Stimulated activated memory B cell treated with anti-CD40 and anti-IgM and Interleukin-4, amounts not matched to agents 10 μg/mL and 1 μg/mL and 100 μg/mL, for 72 hours (primary cell): ENCODE measurements at places on chromosomes 2 and 18.

DNA sequence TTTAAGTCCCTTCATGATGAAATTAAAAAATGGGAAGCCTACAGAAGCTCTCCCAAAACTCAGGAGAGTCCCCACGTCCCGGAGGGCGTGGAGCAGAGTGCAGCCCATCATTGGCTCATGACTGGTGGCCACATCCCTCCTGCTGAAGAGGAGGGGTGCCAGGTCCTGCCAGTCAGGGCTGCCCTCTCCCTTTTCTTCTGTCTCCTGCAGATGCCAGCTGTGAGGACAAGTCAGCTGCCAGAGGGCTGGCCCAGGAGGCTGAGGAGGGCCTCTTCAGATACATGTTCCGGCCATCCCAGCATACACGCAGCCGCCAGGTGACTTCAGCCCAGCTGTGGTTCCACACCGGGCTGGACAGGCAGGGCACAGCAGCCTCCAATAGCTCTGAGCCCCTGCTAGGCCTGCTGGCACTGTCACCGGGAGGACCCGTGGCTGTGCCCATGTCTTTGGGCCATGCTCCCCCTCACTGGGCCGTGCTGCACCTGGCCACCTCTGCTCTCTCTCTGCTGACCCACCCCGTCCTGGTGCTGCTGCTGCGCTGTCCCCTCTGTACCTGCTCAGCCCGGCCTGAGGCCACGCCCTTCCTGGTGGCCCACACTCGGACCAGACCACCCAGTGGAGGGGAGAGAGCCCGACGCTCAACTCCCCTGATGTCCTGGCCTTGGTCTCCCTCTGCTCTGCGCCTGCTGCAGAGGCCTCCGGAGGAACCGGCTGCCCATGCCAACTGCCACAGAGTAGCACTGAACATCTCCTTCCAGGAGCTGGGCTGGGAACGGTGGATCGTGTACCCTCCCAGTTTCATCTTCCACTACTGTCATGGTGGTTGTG is 2.6 kb downstream of the INHA start:
- H3K27me3 ChIP-seq, result peaks cover 70% of the 10 kb centered on the region
- no peak for ATAC-seq
- H3K27ac ChIP-seq, result no peak overlapping the region

DNA sequence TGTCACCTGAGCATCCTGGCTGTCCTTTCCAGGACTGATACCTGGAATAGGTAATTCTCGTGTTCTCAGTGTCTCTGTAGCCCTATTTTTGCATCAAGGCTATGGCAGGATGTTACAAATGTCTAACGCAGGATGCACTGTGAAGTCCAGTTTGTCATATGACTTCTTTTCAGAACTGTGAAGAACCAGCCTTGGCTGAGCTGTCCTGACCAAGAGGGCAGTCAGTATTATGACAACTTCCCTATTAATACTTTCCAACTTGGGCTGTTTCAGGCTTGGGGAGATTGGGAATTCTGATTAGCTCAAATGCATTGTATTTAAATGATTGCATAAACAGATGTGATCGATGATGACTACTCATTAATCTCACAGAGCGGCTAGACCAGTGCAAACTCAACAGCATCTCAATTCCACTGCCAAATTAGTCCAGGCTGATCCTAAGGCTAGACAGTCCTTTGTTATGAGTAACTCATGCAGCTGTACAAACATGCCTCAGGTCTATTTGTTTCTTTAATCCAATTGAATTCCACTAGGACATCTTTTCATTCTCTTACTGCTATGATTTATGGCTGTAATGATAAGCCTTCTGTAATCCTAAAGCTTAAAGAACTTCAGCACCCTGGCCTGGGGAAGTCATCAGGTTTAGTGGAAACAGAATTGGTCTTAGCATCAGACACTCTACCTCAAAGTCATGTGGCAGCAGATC is 331.6 kb downstream of the KCNS3 start:
- ATAC-seq, result no peak
- no peaks in the 10 kb centered on the region for H3K36me3 ChIP-seq
- H3K4me3 ChIP-seq, result no peak overlapping the region
- H3K27me3 ChIP-seq, result peaks cover 17% of the 10 kb centered on the region

- ATAC-seq, result peak; percentile 62
- peaks cover 22% of the 10 kb centered on the region for H3K4me1 ChIP-seq
- H3K27me3 ChIP-seq, result no peaks in the 10 kb centered on the region
- peak overlapping the region; percentile 63 for H3K27ac ChIP-seq
- no peak overlapping the region for H3K4me3 ChIP-seq
Observed at GRCh38 chr2:230286048-230286447, 40.9 kb upstream of the SP140L start.

GRCh38 chr2:23350041-23350791 is 34.8 kb upstream of the KLHL29 start:
- H3K27me3 ChIP-seq, result peaks cover 37% of the 10 kb centered on the region
- no peaks in the 10 kb centered on the region for H3K36me3 ChIP-seq
- H3K4me1 ChIP-seq, result peaks cover 23% of the 10 kb centered on the region
- no peak overlapping the region for H3K27ac ChIP-seq
- no peak for ATAC-seq

GRCh38 chr18:66587430-66587829 is 16.5 kb downstream of the CDH19 start:
- H3K27ac ChIP-seq, result no peak overlapping the region
- H3K36me3 ChIP-seq, result no peaks in the 10 kb centered on the region
- H3K27me3 ChIP-seq, result no peaks in the 10 kb centered on the region
- no peaks in the 10 kb centered on the region for H3K4me1 ChIP-seq
- ATAC-seq, result no peak

- H3K27me3 ChIP-seq, result no peaks in the 10 kb centered on the region
- H3K27ac ChIP-seq, result no peak overlapping the region
- no peak for ATAC-seq
Observed at GRCh38 chr18:58169472-58169871, 125.4 kb downstream of the NEDD4L start.

GRCh38 chr2:224036731-224037361 is 2.2 kb downstream of the SERPINE2 start:
- peaks cover 74% of the 10 kb centered on the region for H3K27me3 ChIP-seq
- H3K4me3 ChIP-seq, result no peak overlapping the region
- H3K27ac ChIP-seq, result no peak overlapping the region
- no peak for ATAC-seq

GRCh38 chr2:141720476-141720875 is 410.3 kb downstream of the LRP1B start:
- H3K4me3 ChIP-seq, result no peak overlapping the region
- ATAC-seq, result no peak
- H3K27me3 ChIP-seq, result no peaks in the 10 kb centered on the region
- H3K4me1 ChIP-seq, result no peaks in the 10 kb centered on the region
- no peak overlapping the region for H3K27ac ChIP-seq
- no peaks in the 10 kb centered on the region for H3K36me3 ChIP-seq

DNA sequence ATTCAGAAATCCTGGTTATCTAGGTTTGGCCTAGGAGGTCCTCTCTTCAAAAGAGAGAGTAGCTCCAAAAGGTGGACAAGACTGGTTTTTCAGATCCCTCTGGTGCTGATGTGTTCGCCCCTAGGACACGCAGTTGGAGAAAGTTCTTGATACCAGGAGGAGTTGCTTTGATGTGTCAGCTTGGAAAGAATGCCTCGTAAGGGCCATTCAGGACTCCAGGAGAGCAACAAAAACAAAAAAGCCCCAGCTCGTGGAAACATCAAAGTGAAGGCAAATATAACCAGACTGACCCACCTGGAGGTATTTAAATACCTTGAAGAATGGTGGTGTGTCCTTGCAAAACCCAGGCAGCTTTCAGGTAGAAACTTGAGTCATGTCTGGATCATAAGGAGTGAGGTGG is 12.5 kb upstream of the LBH start:
- no peak for ATAC-seq
- no peaks in the 10 kb centered on the region for H3K27me3 ChIP-seq
- no peak overlapping the region for H3K27ac ChIP-seq
- H3K4me3 ChIP-seq, result no peak overlapping the region
- no peaks in the 10 kb centered on the region for H3K36me3 ChIP-seq
- H3K4me1 ChIP-seq, result peaks cover 58% of the 10 kb centered on the region

GRCh38 chr2:142670362-142670761 is 207.1 kb upstream of the KYNU start:
- H3K4me1 ChIP-seq, result no peaks in the 10 kb centered on the region
- no peaks in the 10 kb centered on the region for H3K36me3 ChIP-seq
- ATAC-seq, result no peak
- no peaks in the 10 kb centered on the region for H3K27me3 ChIP-seq
- no peak overlapping the region for H3K4me3 ChIP-seq

DNA sequence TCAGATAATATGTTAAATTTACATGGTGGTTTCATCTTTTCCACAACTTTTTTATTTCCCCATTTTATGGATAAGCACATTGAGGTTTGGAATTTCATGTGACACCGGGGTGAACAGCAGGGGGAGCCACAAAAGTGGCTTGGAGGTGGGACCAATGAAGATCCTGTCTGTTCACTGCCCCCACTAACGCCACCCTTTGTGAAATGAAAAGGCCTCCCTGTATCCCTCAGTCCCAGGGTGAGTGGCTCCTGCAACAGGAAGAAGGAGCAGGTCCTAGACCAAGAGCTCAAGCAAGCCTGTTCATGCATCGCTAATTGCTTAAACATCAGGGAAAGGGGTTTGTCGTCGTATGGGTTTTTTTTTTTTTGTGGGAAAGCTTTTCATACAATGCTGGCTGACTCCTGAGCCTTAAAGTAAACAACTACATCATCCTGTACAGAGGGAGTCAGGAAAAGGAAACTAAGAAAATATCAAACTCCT is 267.8 kb upstream of the EPAS1 start:
- H3K27me3 ChIP-seq, result no peaks in the 10 kb centered on the region
- H3K4me1 ChIP-seq, result no peaks in the 10 kb centered on the region
- H3K4me3 ChIP-seq, result no peak overlapping the region
- H3K27ac ChIP-seq, result no peak overlapping the region
- ATAC-seq, result no peak

GRCh38 chr2:240302933-240303595 is 132.4 kb upstream of the GPC1 start:
- no peak for ATAC-seq
- H3K4me3 ChIP-seq, result no peak overlapping the region
- peaks cover 40% of the 10 kb centered on the region for H3K27me3 ChIP-seq

- no peaks in the 10 kb centered on the region for H3K36me3 ChIP-seq
- H3K27me3 ChIP-seq, result no peaks in the 10 kb centered on the region
- H3K4me1 ChIP-seq, result no peaks in the 10 kb centered on the region
- H3K27ac ChIP-seq, result no peak overlapping the region
- ATAC-seq, result no peak
Observed at GRCh38 chr2:138823666-138824065, 43.5 kb upstream of the NXPH2 start.

DNA sequence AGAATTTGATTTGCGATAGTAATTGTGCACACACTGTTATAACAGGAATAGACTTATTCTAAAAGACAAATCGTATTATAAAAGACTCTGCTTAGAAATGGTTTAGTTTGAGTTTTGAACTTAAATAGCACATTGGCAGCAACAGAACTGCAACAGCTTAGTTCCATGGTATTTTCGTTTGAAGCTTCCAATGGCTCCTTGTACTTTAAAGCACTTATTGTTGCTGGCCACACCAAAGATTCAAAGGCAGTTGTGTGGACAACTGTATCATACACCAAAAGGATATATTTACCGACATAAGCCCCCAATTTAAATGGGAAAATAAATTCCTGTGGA is 627 bp downstream of the WIPF1 start:
- peak overlapping the region; percentile 95 for H3K27ac ChIP-seq
- peaks cover 38% of the 10 kb centered on the region for H3K36me3 ChIP-seq
- no peak for ATAC-seq
- H3K27me3 ChIP-seq, result no peaks in the 10 kb centered on the region
- peak overlapping the region; percentile 92 for H3K4me3 ChIP-seq

GRCh38 chr18:42053188-42053781 is 98.3 kb downstream of the PIK3C3 start:
- H3K4me3 ChIP-seq, result no peak overlapping the region
- H3K27me3 ChIP-seq, result no peaks in the 10 kb centered on the region
- H3K27ac ChIP-seq, result no peak overlapping the region
- peaks cover 7% of the 10 kb centered on the region for H3K4me1 ChIP-seq

DNA sequence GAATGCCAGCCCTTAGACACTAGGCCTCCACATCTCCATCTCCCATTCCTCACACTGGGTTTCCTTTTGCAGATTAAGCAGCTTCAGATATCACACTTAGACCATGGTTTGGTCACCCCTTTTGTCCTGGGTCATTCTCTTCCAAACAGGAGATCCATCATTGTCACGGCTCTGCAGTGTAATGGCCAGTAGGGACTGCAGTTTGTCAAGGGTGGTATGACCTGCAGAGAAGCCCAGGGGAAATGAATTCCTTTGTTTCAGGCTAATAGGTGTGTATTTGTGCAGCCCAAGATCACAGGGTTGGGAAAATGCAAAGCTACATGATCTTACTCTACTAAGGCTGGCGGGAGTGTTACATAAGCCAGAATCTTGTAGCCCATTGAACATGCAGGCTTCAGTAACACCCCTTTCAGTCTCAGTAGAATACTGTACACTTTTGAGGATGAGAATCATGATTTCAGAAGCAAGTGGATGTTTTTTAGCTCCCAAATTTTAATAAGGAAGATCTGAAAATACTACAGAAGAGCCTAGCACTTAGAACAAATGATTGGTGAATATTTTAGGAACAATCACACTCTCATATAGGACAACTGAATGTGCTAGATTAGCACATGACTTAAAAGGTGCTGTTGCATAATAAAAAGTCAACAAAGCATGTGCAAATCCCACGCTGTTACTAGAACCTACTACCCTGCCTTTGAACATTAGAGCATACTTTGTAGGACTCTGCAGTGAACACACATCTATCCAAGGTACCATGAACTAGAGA is 24.0 kb upstream of the LPIN1 start:
- H3K4me3 ChIP-seq, result no peak overlapping the region
- H3K4me1 ChIP-seq, result peaks cover 8% of the 10 kb centered on the region
- H3K36me3 ChIP-seq, result no peaks in the 10 kb centered on the region
- no peak overlapping the region for H3K27ac ChIP-seq
- H3K27me3 ChIP-seq, result peaks cover 33% of the 10 kb centered on the region
- ATAC-seq, result no peak

GRCh38 chr2:230582851-230583283 is 129.8 kb upstream of the CAB39 start:
- peaks cover 10% of the 10 kb centered on the region for H3K36me3 ChIP-seq
- H3K27ac ChIP-seq, result peak overlapping the region; percentile 95
- H3K27me3 ChIP-seq, result no peaks in the 10 kb centered on the region
- H3K4me3 ChIP-seq, result peak overlapping the region; percentile 46

GRCh38 chr18:77208964-77209363 is 40.7 kb upstream of the GALR1 start:
- H3K4me1 ChIP-seq, result peaks cover 33% of the 10 kb centered on the region
- ATAC-seq, result peak; percentile 77
- H3K36me3 ChIP-seq, result no peaks in the 10 kb centered on the region
- peak overlapping the region; percentile 96 for H3K27ac ChIP-seq
- peaks cover 11% of the 10 kb centered on the region for H3K27me3 ChIP-seq
- peak overlapping the region; percentile 85 for H3K4me3 ChIP-seq

- no peak overlapping the region for H3K4me3 ChIP-seq
- no peaks in the 10 kb centered on the region for H3K36me3 ChIP-seq
- H3K27me3 ChIP-seq, result peaks cover 58% of the 10 kb centered on the region
- H3K27ac ChIP-seq, result no peak overlapping the region
Observed at GRCh38 chr2:235270291-235270690, 223.6 kb upstream of the AGAP1 start.

DNA sequence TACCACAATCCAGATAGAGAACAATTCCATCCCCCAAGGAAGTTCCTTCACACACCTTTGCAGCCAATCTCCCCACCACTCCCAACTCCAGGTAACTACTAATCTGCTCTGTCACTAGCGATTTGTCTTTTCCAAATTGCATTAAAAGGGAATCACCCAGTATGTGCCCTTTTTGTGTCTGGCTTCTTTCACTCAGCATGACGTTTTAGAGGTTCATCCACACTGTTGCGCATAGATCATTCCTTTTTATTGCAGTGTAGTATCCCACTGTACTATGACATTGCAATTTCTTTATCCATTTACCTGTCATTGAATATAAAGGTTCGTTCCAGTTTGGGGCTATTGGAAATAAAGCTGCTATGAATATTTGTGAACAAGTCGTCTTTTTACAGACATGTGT is 31.6 kb downstream of the TNS1 start:
- no peak for ATAC-seq
- H3K27ac ChIP-seq, result no peak overlapping the region
- no peaks in the 10 kb centered on the region for H3K4me1 ChIP-seq
- no peaks in the 10 kb centered on the region for H3K36me3 ChIP-seq
- H3K4me3 ChIP-seq, result no peak overlapping the region
- peaks cover 32% of the 10 kb centered on the region for H3K27me3 ChIP-seq
